ENCODE measurements at places on chromosomes 13 and 19. TPM values are rescaled to one million over a fixed set of nuclear protein-coding genes. Genes with fewer than 3 reads are reported as not detected.

Gene KIR2DL1
- not detected for total RNA-seq

Gene CYSLTR2
- total RNA-seq, result not detected

Gene KCNK6
- total RNA-seq, result 9.3 TPM

Gene FCAR
- total RNA-seq, result not detected

Gene SLC7A9
- not detected for total RNA-seq

Gene DYRK1B
- total RNA-seq, result 9.7 TPM

Gene STXBP2
- total RNA-seq, result 4.2 TPM

Gene GNA15
- under 0.01 TPM for total RNA-seq

Gene TEKTIP1
- total RNA-seq, result not detected

Gene DPF1
- 3.5 TPM for total RNA-seq

Gene PPFIA3
- 1.6 TPM for total RNA-seq

Gene GGN
- 0.86 TPM for total RNA-seq

Gene JUNB
- total RNA-seq, result 88.1 TPM

- peak; percentile 82 for DNase-seq
Measured at GRCh38 chr13:42832341-42833096, 51.1 kb downstream of the FAM216B start.

GRCh38 chr19:45404557-45405434 lies at the start of gene PPP1R13L:
Gene PPP1R13L, minus strand, starts transcription at chr19:45405069. Its CDS starts 6,751 bp downstream, at chr19:45398318.
- DNase-seq, result peak; percentile 64

GRCh38 chr19:38617764-38618589 lies at the start of gene MAP4K1:
Gene MAP4K1, minus strand, starts transcription at chr19:38617953. Its CDS starts 58 bp downstream, at chr19:38617895.
- DNase-seq, result peak; percentile 3

GRCh38 chr13:37383046-37383445 lies 215.5 kb downstream of the POSTN start:
- no peak for DNase-seq

DNA sequence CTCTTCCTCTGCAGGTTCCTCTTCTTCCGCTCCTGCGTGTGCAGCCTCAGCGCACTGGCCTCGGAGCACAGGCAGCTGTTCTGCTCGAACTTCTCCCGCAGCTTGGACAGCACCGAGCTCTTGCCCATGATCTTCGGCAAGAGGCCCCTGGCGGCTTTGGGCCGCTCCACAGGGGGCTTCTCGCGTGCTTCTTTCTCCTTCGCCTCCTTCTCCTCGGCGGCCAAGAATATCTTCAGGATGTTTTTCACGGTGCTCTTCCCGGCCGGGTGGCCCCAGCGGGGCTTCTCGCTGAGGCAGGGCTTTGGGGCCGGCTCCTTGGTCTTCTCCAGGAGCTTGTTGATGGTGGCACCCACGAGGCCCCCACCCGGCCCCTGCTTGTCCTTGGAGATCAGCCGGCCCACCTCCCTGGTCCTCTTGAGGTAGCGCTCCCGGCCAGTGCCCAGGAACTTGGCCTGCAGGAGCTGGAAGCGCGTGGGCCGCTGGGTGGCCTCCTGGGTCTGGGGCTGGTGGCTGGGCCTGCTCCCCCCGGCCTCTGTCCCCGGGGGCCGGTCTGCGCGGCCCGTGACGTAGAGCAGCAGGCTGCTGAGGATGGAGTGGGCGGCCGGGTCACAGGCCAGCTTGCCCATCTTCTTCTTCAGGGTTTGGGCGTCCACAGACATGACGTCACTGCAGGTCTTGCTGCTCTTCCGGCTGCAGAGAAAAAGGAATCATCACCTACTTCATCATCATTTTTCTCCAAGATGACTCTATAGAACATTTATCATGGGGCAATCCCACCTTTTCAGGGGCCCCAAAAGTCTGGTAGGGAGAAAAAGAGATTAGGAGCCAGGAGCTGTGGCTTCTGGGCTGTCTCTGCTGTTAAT lies 43.8 kb upstream of the GRTP1 start:
- no peak for DNase-seq

DNA sequence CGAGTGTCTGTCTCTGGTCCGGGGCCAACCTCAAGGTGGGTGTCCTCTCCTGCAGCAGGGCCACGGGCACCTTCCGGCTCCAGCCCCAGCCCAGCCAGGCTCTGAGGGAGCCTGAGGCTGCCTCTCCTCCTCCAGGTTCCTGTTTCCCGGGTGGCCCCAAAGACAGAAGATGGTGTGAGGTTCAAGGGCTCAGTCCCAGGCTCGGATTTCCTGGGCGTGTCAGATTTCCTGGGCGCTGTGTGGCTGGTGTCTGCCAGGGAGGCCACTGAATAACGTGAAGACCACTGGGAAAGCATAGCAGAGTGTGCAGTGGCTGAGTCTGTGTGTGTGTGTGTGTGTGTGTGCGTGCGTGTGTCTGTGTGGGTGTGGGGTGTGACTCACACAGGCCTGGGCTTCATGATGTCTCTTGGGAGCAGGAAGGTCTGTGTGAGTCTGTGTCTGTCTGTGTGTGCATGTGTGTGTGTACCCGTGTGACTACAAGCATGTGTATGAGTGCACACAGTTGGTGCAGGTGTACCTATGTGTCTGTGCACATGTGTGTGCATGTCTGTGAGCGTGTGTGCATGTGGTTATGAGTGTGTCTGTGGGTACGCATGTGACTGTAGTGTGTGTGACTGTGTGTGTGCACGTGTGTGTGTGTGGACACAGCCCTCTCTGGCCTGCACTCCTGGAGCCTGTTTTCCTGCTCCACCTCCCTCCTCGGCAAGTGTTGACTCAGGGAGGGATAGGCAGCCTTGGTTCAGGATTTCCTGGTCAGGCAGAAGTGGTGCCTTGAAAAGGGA lies 28.3 kb downstream of the CEBPA start:
- peak; percentile 81 for DNase-seq

- DNase-seq, result no peak
Measured at GRCh38 chr13:44385847-44386246, 12.2 kb downstream of the SERP2 start.

GRCh38 chr13:51229731-51230130 lies 7.5 kb downstream of the FAM124A start:
- DNase-seq, result peak; percentile 6

GRCh38 chr13:83423381-83423780 lies 458.9 kb downstream of the SLITRK1 start:
- no peak for DNase-seq

DNA sequence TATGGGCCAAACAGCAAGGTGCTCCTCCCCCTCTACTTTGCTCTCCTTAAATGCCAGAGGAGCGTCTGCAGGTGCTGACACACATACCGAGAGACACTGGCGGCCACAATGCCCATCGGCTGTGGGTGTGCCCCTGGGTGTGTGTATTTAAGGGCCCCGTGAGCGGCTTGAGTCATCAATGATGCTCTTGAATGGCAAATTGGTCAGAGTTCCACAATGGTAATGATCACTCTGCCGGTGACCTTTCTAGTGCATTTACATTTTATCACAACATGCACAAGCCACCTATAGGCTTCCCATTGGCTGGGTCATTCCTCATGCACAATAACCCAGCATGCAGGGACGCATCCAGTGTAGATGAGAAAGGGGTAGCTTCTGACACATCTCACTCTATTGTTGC lies 124.8 kb downstream of the ZNF536 start:
- DNase-seq, result no peak

DNA sequence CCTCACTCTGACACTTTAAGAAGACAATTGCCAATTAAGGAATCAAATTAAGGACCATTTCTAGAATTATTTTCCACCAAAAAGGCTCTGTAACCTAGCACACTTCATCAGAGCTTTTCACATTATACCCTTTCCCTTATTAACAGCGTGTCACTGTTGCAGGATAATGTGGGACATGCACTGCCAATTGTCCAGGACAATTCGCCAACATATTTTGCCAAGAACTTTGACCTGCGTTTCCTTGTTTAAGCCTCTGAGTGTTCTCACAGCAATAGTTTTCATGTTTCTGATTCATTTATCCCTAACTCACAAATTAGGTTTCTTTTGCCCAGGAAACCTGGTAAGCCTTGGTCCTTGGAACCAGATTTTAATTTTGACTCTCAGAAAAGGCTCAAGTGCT lies 13.3 kb downstream of the COL4A1 start:
- no peak for DNase-seq

DNA sequence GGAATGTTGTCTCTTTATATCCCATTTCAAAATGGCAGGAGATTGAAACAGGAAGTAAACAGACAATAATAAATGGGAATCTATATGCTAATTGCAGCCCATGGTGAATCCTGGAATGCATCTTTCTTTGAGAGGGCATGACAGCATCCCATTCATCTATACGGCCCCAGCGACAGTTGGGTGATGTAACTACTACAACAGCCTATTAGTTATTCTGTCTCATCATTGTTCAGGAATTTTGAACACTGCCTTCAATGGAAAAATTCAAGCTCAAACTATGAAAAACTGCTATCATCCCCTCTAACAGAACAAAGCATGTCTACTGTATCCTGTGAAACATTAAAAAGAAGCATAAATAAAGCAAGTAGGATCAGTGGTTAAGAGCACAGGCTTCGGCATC lies 262.1 kb downstream of the DCT start:
- DNase-seq, result no peak

DNA sequence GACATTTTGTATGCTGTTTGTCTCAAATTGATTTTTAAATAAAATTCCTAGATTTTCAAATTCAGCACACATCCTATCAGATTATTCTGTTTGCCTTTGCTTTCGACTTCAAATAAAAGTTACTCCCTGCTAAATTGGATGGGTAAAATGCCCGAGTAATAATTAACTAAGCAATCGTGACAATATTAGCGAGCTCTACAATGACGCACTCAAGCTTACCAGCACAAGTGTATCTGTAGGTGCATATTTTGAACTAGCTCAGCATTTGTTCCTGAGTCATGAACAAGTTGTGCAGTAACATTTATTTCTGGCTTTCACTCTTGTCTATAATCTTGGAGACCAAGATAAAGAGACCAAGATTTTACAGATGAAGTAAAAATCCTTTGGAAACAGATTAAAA lies 113.4 kb downstream of the UBL3 start:
- DNase-seq, result no peak

GRCh38 chr19:35045667-35046300 lies 4.3 kb downstream of the HPN start:
- no peak for DNase-seq

GRCh38 chr13:41107584-41108014 lies 25.0 kb downstream of the KBTBD6 start:
- DNase-seq, result no peak

DNA sequence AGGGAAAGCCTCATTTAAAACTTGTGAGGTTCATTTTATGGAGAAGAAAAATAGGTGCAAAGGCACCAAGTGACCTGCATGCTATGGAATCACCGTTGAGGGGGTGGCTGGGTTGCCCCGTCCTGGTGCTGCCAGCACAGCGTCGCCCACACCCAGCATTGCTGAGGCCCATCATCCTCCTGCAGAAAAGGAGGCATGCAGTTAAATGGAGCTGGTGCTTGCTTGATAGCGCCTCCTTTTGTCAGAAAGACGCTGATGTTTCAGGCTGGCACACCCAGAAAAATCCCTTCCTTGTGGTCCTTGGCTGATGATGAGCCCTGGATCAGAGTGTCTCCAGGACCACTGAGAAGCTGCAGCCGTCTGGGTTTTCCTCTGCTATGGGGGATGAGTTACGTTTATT lies 36.9 kb downstream of the DHRS12 start:
- DNase-seq, result no peak

DNA sequence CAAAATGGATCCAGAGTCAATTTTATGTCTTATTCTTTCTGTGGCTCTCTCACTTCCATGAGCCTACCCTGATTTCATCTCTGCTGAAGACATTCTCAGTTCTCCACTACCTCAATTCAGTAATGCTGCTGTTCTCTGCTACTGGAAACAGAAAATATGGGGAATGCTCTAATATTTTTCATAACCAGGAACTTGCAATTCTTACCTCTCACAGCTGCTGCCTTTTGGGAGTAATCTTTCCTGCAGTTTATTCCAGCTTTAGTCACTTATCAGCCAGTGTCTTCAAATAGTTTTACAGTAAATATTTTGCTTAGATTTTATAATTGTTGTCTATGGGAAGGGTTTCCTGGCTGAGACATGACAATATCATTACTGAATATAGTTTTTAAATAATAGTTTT lies 145.1 kb upstream of the UFM1 start:
- no peak for DNase-seq

- DNase-seq, result no peak
Measured at GRCh38 chr19:30792561-30793505, 420.6 kb downstream of the ZNF536 start.

GRCh38 chr13:52949742-52950141 lies 78.9 kb upstream of the OLFM4 start:
- DNase-seq, result no peak

DNA sequence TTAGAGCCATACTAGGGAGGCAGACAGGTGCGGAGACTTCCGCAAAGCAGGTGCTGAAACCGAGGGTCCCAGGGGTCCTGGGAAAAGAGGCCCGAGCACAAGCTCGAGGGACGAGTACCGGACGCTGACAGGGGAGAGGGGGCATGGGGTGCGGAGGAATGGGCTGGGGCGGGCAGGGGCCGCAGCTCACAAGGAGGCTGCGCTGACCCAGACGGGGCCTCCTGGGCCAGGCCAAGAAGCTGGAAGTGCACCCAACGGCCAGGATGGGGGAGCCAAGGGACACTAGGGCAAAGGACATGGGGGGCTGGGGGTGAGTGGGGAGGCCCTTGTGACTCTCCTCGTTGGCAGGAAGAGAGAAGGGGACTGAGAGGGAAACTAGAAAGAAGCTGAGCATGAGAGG lies 1.8 kb downstream of the POLR2E start:
- DNase-seq, result no peak

DNA sequence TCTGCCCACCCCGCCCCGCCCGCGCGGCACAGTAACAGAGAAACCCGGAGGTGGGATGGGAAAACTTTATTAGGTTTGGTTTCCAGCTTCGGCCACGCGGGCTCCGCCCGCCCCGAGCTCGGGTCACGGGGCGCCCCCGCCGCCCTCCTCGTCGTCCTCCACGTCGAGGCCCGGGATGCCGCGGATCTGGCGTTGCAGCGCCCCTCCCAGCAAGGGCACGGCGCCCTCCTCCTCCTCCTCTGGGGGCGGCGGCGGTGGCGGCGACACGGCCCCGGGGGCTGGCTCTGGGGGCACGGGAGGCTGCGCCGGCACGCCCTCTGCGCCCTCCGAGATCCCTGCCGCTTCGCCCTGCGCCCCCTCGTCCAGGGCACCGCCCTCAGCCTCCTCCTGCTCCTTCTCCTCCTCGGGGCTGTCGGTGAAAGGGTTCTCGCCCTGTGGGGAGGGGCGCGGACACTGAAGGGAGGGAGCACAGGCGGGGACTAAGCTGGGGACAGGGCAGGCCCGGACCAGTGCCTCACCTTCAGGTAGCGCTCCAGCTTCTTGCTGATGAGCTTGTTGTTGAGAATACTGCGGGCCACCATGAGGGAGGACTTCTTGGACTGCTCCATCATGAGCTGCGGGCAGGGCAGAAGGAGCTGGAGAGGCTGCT lies 536 bp upstream of the AKAP8 start:
- DNase-seq, result peak; percentile 27

- peak; percentile 86 for DNase-seq
Measured at GRCh38 chr13:50589651-50590054, 253.8 kb downstream of the DLEU7 start.

- no peak for DNase-seq
Measured at GRCh38 chr19:898663-899062, 5.4 kb downstream of the RNU6-9 start.

GRCh38 chr19:32336259-32337083 lies 8.9 kb upstream of the ZNF507 start:
- peak; percentile 74 for DNase-seq

GRCh38 chr19:8458380-8458779 lies 13.6 kb downstream of the HNRNPM start:
- DNase-seq, result peak; percentile 81

- no peak for DNase-seq
Measured at GRCh38 chr13:20209948-20210347, 17.2 kb upstream of the GJB2 start.

GRCh38 chr19:46616631-46617322 lies 8.1 kb downstream of the PTGIR start:
- peak; percentile 74 for DNase-seq
